ENCODE measurements at places on chromosomes 1 and 21. TPM values are rescaled to one million over a fixed set of nuclear protein-coding genes. Genes with fewer than 3 reads are reported as not detected.

- no peak for DNase-seq
Measured at GRCh38 chr1:196651637-196652215, at the start of gene CFH. CFH (plus strand) TSS chr1:196652043; CDS start chr1:196652118, 75 bp downstream.

DNA sequence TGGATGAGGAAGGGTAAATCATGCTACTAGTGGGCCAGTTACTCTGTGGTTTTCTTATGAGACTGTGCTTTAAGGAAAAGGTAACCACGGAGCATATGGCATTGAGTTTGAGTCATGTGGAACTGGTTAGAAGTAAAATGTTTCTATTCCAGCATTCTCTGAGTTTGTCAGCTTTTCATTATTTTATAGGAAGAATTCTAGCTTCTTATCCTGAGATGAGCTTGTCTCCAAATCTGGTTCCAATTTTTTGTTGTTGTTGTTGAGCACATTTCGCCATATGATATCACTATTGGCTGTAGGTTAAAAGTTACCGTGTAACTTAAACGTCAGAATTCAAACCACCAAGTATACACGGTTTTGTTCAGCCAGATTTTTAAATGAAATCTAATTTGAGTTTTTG, 69.9 kb downstream of the ATF6 start:
- no peak for DNase-seq

DNA sequence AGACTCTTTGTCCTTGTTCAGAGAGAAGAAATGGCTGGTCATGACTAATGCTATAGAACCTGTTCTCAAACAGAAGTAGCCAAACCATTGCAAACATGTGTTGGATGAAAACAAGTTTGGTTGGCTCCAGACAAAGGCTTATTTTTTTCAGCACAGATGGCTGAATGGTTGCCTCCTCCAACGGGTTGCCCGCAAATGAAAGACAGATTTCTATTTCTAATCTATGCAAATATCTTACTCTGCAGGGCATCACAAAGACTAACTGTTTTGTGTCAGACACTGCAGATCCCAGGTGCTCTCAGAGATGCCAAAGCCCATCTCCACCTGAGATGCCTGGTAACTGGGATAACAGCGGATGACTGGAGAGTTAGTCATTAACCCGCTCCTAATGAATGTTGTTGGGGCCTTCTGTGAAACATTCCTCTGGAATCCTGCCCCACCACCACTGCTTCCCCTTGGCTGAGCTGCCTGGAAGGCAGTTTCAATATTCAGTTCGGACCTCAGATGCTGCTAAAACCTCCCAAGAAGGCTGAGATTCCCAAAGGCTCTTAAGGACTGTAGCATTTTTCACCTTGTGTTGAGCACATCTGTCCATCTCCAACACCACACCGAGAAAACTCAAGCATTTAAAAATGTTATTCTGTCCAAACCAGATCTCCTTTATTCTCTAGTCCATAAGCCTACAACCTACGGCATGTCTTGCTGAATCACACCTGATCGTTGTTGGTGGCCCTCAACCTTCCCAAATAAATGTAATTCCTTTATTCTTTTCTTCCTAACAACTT, 104.4 kb downstream of the PTPN14 start:
- no peak for DNase-seq

DNA sequence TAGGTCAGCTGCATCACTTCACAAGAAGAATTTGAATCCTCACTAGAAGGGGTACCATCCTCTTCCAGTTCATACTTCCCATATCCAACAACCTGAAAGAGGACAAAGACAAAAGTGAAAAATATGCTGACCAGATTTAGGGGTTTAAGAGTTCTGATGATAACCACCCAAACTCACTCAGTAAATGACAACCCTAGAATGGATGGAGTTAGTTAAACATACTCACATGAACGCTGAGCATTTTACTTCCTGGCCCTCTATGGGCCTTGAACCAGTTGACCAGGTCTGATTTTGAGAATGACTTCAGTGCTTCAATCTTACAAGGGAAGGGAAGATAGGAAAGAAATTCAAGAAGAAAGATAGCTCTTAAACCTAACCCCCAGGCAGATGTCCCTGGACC, 89.2 kb downstream of the NRDC start:
- no peak for DNase-seq

- DNase-seq = no peak
Measured at GRCh38 chr1:212596798-212597197, 11.8 kb upstream of the ATF3 start.

GRCh38 chr1:34906756-34907155, 22.7 kb downstream of the DLGAP3 start:
- no peak for DNase-seq

Gene ERO1B
- 7.2 TPM for total RNA-seq

Measured in left ventricle myocardium inferior (tissue), 1 donor.